ENCODE measurements at places on chromosomes 7 and 10.

DNA sequence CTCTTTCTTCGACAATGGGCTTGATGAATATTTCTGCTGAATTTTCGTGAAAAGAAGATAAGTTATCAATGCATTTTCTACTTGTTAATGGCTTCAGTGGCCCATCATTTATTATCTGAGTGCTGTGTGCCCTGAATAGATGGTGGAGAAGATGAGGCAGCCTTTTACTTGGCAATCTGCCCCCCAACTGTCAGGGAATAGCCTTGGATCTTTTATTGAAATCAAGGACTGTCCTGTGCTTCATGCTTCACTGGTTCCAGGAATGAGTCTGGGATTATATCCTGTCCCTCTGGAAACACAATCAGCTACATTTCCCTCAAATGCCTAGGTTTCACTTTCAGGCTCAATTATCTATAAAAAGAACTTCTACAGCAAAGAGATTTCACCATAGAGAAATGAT, 75.9 kb upstream of the NXPH1 start:
- no peak for DNase-seq

DNA sequence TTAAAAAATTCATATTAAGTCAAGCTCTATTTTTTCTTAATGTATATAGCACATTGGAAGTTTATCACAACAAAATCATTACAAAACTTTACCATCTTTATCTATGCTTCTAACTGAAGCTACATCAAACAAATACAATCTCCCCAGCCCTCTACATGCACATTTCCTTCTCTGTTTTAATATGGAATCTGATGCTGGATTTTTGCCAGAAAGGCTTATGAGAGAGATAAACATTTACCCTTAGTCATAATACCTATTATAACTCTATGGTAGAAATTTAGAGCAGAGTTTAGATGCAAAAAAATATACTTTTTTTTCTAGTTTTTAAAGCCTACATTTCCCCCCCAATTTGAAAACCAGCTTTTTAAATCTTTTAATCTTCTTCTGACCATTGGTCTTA, 1198.6 kb downstream of the GATA3 start:
- DNase-seq = no peak

DNA sequence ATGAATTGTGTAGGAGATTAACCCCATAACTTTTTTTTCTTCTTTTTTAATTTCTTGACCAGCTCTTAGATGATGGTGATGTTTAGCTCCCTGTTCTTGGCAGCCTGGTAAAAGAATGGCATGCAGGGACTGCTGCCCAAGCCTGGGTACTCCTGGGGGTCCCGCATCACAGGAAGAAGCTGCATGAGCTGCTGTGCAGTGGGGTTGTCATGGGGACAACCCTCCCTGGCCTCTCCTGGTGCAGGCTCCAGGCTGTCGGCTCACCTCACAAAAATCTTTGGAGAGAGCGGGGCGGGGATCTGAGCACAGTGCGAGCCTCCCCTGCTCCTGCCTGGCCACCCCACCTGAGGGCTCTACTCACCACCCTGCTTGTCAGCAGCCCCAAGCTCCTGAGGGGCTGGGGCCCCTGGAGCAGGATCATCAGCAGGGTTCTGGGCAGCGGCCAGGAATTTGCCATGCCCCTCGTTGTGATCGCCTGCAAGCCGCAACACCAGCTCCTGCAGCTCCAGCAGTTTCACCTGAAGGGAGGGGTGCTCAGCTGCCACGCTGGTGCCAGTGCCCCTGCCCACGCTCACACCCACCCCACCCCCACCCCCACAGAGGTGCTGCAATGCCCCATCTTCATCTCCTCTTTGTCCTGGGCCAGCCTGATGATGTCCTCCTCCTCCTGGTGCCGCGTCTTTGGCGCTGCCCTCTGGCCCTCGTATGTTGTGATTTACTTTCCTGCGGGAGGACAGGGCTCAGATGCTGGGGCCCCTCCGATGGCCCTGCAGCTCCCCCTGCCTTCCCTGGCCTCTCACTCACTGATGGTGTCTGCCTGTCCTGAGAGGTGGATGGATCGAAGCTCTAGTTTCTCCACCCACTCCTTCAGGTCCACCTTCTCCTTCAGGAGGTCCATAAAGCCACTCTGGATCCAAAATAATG, 15.5 kb upstream of the MTPAP start:
- DNase-seq = no peak

- no peak for DNase-seq
Observed at GRCh38 chr10:100565206-100565985, 29.7 kb downstream of the HIF1AN start.

DNA sequence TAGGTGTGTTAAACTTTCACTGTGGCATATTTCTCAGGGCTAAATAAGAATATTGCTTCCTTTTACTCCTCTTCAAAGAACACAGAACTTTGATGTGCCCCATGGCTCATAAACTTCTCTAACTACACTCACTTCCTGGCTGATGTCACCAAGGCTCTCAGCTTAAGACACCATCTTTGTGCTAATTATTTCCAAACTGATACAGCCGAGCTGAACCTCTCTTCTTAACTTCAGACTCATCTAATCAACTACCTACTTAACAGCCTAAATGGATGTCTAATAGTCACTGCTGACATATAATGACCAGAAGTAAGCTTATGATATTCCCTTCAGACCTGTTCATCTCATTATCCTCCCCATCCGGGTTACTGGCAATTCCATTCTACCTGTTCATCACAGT, 3.6 kb downstream of the C10orf67 start:
- DNase-seq = no peak

DNA sequence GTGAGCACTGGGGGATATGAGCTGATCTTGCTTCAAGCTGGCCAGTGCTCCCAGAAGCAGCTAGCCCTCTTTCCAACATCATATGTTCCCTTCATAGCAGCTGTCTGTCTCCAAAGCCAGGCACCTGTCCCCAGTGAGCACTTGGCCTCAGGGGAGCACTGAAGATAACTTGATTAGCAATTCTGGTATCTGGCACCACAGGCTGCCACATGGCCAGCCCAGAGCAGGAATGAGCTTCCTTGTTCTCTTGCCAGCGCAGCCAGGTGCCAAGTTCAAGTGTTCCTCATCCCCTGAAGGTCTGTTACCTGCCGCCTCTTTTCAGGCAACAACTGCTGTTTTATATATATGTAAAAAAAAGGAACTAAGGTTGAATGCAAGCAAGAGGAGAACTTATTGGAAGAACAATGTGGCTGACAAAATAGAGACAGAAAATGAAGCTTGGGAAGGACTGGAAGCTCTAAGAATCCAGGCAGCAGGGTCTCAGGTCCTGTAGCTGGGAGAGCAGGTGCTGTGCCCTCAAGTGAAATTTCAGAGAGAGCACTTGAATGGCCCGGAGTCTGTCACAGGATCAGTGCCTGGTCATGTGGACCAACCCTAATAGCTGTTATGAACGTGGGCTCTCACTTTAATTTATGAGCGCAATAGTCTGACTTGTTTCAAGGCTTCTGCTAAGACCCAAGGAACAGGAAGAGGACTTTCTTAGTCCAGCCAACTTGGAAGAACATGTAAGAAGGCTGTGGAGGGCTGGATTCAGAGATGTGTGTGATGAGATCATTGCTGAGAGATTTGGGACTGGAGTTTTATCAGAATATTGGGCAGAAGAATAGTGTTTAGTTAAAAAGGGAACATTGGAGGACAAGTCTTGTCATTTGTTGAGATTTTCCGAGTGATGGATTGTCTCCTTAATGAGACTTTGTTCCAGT, 267.2 kb downstream of the GLRX3 start:
- no peak for DNase-seq

DNA sequence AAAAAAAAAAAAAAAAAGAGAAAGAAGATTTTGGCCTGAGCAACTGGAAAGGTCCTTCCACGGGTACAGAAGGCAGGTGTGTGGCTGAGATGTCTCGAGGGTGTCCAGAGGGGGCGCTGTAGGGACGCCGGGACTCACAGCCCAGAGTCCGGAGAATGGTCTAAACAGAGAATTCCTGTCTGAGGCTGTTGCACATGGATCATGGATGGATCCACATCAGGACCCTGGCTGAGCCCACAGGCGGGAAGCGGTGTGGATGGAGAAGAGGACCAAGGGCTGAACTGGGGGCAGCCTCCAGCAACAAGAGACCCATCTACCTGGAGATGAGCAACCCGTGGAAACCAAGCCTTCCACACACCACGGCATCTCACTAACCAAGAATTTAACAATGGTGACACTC, 55.0 kb downstream of the PKD1L1 start:
- no peak for DNase-seq

GRCh38 chr10:26805567-26806245, 55.1 kb downstream of the ABI1 start:
- no peak for DNase-seq

DNA sequence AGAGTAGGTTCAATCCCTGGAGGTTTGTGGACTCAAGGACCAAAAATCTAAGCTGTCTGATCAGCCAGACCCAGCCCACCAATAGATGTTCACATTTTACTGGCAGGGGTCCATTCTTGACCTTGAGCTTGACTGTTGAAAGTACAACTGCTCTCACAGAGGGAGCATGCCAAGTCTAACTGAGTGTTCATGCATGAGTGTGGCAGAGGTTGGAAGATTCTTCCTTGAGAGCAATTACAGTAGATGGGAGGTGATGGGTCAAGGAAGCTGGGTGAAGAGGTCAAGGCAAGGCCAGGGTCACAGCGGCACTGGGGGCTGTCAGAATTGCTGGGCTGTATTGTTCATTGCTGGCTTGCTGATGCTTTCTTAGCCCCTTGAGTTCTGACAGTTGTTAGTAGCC, 202.8 kb upstream of the SVIL start:
- no peak for DNase-seq

- no peak for DNase-seq
Observed at GRCh38 chr7:132422502-132423111, 153.7 kb downstream of the PLXNA4 start.

- no peak for DNase-seq
Observed at GRCh38 chr7:44757739-44758138, 9.1 kb downstream of the ZMIZ2 start.

DNA sequence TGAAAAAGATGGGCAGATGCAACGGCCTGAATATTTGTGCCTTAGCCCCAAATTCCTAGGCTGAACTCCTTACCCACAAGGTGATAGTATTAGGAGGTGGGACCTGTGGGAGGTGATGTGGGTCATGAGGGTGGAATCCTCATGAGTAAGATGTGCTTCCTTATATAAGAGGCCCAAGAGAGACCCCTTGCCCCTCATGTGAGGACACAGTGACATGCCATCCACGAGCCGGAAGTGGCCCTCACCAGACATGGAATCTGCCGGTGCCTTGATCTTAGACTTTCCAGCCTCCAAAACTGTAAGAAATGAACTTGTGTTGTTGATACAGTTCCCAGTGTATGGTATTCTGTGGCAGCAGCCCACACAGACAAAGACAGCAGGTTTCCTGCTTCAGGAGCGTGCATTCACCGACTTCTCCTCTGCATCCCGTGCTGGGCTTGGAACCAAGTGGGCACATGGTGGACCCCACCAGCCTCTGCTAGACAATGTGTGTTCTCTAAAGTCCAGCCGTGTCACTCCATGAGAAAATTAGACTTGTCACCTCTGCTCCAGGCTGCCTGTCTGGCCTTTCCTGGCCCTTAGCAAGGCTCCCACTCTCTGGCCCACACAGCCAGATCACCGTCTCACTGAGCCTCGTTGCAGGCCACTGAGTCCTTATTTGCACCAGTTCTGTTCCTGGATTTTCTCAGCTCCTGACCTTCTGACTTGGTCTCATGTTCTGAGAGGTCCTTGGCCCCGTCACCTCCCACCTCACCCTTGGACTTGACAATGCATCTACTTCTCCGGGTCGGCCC, 52.9 kb upstream of the CACUL1 start:
- DNase-seq = no peak

DNA sequence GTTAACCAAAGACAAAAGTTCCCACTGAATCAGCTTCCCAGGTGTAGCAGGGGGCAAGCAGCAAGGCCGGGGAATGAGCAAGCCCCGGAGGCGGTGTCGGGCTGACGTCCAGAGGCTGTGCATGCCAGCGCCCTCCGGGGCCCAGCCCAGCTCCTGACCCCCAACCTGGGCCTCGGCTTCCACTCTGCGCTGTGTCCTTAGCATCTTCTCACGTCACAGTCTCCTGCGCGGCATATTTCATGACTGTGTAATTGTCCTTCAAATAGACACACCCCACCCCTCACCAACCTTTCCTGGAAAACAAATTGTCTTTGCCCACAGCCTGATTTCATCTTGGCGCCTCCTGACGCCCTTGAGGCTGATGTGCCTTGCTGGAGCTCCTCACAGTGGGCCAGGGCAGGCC, 133.5 kb downstream of the RGS10 start:
- no peak for DNase-seq

GRCh38 chr10:4202938-4203337, 417.9 kb upstream of the KLF6 start:
- no peak for DNase-seq

DNA sequence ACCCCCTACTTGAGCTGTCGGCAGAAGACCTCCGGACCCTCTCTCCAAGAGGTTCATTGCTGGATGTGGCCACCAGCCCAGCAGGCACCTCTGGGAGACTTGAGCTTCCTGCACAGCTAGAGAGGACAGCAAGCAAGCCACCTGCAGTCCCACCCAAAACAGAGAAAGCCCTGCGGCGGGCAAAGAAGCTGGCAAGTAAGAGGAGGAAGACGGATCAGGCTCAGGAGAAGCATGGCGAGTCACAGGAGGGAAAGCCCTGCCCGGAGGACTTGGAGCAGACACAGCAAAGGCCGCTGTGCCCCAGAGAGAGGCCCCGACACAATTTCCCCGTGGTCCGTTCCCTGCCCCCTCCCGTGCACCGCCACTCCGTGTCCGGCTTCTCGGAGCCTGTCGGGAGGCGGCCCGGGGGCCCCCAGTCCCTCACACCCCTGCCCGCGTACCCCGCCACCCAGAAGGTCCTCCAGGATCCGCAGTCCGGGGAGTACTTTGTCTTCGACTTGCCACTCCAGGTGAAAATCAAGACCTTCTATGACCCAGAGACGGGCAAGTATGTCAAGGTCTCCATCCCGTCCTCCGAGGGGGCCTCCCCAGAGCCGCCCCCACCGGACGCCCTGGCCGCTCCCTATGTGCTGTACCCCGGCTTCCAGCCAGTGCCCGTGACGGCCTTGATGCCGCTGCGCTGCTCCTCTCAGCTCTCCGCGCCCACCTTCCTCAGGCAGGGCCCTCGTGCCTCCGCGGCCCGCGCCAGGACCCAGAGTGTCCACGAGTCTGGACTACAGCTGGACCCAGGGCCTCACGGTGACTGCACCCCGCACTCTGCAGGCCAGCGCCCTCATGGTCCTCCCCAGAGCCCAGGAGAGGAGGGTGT, 27.2 kb downstream of the C10orf71 start:
- DNase-seq = no peak

- DNase-seq = no peak
Observed at GRCh38 chr10:102354451-102354850, 41.1 kb upstream of the NFKB2 start.

DNA sequence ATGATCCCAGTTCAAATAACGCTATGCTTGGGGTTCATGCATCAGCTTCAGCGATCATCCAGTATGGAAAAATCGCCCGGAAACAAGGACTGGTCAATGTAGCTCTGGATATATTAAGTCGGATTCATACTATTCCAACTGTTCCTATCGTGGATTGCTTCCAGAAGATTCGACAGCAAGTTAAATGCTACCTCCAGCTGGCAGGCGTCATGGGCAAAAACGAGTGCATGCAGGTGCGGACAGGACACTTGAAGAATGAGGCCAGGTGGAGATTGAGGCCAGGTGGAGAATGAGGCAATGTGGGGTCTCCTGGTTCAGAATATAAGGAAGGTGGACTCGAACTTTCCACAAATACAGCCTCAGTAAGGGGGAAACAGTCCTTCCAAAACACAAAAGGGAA, 105.8 kb downstream of the TRRAP start:
- no peak for DNase-seq

All from T47D (cell line).